Activated T-cell treated with anti-CD3 and anti-CD28 coated beads, Interleukin-2, amount 50 U/mL, for 72 hours (primary cell): ENCODE measurements at places on chromosomes 4 and X.

- no peaks in the 10 kb centered on the region for H3K36me3 ChIP-seq
- H3K4me1 ChIP-seq: no peaks in the 10 kb centered on the region
- H3K27ac ChIP-seq: no peak within 1 kb of the TSS
- H3K4me3 ChIP-seq: no peak within 1 kb of the TSS
- H3K27me3 ChIP-seq: peaks cover 8% of the 10 kb centered on the region
Measured at GRCh38 chr4:165031436-165032211, at the start of gene TRIM60. TRIM60 (plus strand) TSS chr4:165031999; CDS start chr4:165040073, 8,074 bp downstream.

- H3K36me3 ChIP-seq: no peaks in the 10 kb centered on the region
- H3K4me3 ChIP-seq: no peak overlapping the region
- no peaks in the 10 kb centered on the region for H3K4me1 ChIP-seq
- H3K27ac ChIP-seq: no peak overlapping the region
- peaks cover 6% of the 10 kb centered on the region for H3K27me3 ChIP-seq
Measured at GRCh38 chrX:121755541-121755940, 708.1 kb downstream of the GLUD2 start.

- peak overlapping the region; percentile 85 for H3K27ac ChIP-seq
- H3K36me3 ChIP-seq: peaks cover 3% of the 10 kb centered on the region
- H3K27me3 ChIP-seq: no peaks in the 10 kb centered on the region
- peak overlapping the region; percentile 84 for H3K4me3 ChIP-seq
- H3K4me1 ChIP-seq: peaks cover 63% of the 10 kb centered on the region
- peak; percentile 15 for DNase-seq
Measured at GRCh38 chr4:38455092-38455862, 208.7 kb upstream of the KLF3 start.

DNA sequence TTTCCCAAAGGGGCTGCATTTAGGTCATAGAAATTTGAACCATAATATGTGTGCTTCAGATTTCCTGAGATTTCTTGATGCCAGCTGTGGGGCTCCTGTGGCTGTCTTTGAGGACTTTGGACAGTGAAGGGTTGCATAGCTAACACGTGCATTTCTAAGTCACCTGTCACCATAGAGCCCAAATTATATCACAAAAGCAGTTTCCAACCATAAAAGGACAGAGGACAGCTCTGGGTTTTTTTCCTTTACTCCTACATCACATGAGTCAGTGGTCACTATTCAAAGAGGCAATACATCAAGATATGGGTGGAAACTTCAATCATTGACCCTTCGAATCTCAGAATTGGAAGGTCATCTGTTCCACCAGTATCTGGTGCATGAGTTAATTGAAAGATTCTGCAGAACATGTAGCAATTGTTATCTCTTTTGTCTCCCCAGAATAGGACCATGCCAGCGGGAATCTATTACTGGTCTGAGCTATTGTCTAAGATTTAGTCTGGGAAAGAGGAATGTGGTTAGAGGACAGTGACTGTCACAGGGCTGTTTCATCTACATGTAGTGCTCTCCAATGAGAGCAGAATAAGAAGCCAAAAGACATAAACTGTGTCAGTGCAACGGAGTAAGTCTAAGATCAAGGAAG is 133.5 kb downstream of the AASDH start:
- peaks cover under 1% of the 10 kb centered on the region for H3K4me1 ChIP-seq
- H3K36me3 ChIP-seq: no peaks in the 10 kb centered on the region
- no peak for DNase-seq
- no peak overlapping the region for H3K27ac ChIP-seq

GRCh38 chr4:62133977-62134376 is 933.9 kb downstream of the ADGRL3 start:
- H3K4me1 ChIP-seq: no peaks in the 10 kb centered on the region
- H3K4me3 ChIP-seq: no peak overlapping the region
- H3K27me3 ChIP-seq: no peaks in the 10 kb centered on the region
- DNase-seq: no peak
- no peak overlapping the region for H3K27ac ChIP-seq

GRCh38 chr4:151690876-151691275 is 69.9 kb downstream of the GATB start:
- no peaks in the 10 kb centered on the region for H3K27me3 ChIP-seq
- no peaks in the 10 kb centered on the region for H3K36me3 ChIP-seq
- H3K4me3 ChIP-seq: no peak overlapping the region
- no peak for DNase-seq
- H3K27ac ChIP-seq: no peak overlapping the region
- no peaks in the 10 kb centered on the region for H3K4me1 ChIP-seq

DNA sequence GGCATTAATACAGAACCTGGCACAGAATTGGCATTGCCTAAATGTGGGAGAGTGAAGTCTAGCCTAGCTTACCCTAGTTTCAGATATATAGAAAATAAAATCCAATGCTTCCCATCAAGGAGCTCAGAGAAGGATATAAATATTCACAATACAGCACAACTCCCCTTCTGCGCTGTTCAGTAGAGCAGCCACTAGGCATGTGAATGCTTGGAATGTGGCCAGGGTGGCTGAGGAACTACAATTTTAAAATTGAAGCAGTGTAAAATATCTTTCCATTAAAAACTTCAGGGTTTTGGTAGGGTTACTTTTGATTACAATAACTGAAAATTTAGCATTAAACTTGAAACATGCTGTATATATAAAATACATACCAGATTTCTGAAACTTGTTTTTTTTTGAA is 19.5 kb downstream of the ZNF518B start:
- H3K4me3 ChIP-seq: no peak overlapping the region
- H3K27me3 ChIP-seq: no peaks in the 10 kb centered on the region
- peaks cover 6% of the 10 kb centered on the region for H3K36me3 ChIP-seq
- peaks cover 6% of the 10 kb centered on the region for H3K4me1 ChIP-seq

- no peak overlapping the region for H3K4me3 ChIP-seq
- no peaks in the 10 kb centered on the region for H3K27me3 ChIP-seq
- DNase-seq: no peak
- H3K36me3 ChIP-seq: no peaks in the 10 kb centered on the region
- no peaks in the 10 kb centered on the region for H3K4me1 ChIP-seq
Measured at GRCh38 chr4:89609756-89610155, 227.2 kb downstream of the SNCA start.

GRCh38 chr4:169313732-169314131 is 43.0 kb upstream of the SH3RF1 start:
- no peak overlapping the region for H3K27ac ChIP-seq
- H3K4me1 ChIP-seq: no peaks in the 10 kb centered on the region
- no peak overlapping the region for H3K4me3 ChIP-seq
- DNase-seq: no peak

- no peak for DNase-seq
- H3K4me1 ChIP-seq: no peaks in the 10 kb centered on the region
- H3K27me3 ChIP-seq: no peaks in the 10 kb centered on the region
- H3K4me3 ChIP-seq: no peak overlapping the region
- no peaks in the 10 kb centered on the region for H3K36me3 ChIP-seq
Measured at GRCh38 chr4:61336916-61337315, 136.8 kb downstream of the ADGRL3 start.

DNA sequence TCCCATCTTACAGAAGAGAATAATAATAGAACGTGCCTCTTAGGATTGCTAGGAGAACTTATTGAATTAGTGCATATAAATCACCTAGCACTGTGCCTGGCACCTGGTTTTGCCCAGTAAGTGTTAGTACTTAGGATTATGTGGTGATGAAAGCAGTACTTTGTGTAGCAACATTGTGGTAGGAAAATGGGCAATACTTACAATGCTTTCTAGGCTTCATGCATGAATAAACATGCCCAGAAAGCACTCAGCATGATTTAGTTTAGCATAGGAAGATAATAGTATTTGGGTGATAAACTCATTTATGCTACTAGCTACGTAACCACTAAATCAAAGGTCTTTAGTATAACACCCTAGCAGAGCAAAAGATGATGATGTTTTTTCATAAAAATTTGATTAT is 105.6 kb downstream of the NEUROG2 start:
- H3K27ac ChIP-seq: no peak overlapping the region
- no peak for DNase-seq
- no peak overlapping the region for H3K4me3 ChIP-seq
- peaks cover 6% of the 10 kb centered on the region for H3K36me3 ChIP-seq
- H3K27me3 ChIP-seq: no peaks in the 10 kb centered on the region

DNA sequence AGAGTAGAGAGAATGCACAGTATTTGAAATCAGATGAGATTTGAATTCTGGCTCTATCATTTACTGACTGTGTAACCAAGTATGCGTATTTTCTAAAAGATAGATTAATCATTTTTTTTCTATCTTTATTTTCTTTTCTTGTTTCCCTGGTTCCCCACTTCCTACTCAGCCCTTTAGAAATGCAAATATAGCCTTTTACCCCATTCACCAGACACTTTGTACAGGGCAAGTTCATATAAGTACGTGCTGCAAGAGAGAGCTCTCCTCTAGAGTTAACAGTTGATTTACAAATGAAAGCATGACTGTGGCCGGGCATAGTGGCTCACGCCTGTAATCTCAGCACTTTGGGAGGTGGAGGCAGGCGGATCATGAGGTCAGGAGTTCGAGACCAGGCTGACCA is 17.8 kb upstream of the TDO2 start:
- no peak overlapping the region for H3K27ac ChIP-seq
- no peaks in the 10 kb centered on the region for H3K36me3 ChIP-seq
- H3K4me3 ChIP-seq: no peak overlapping the region

DNA sequence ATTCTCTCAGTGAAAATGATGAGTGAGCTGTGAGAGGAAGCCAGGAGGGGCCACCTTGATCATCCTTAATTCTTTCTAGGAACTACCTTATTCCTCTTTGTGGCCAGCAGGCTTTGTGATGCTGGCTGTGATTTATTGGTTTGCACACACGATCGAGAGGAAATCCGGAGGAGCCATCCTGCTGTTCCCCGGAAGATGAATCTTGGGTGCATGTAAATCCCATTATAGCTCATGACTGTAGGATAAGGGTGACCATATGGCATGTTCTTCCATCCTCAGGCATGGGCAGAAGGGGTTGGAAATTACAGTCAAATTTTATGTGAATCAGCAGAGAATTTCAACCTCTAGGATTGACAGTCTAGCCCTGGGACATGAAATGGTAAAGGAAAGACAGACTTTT is 254.5 kb downstream of the UNC5C start:
- no peaks in the 10 kb centered on the region for H3K27me3 ChIP-seq
- H3K36me3 ChIP-seq: peaks cover 4% of the 10 kb centered on the region
- DNase-seq: no peak
- no peak overlapping the region for H3K4me3 ChIP-seq

GRCh38 chrX:30713061-30713525 is 59.9 kb downstream of the GK start:
- peak; percentile 32 for DNase-seq
- peaks cover 39% of the 10 kb centered on the region for H3K4me1 ChIP-seq

- H3K27ac ChIP-seq: no peak overlapping the region
- no peaks in the 10 kb centered on the region for H3K4me1 ChIP-seq
- no peak overlapping the region for H3K4me3 ChIP-seq
- no peak for DNase-seq
- H3K36me3 ChIP-seq: no peaks in the 10 kb centered on the region
- peaks cover 46% of the 10 kb centered on the region for H3K27me3 ChIP-seq
Measured at GRCh38 chrX:50198348-50198747, 2.5 kb downstream of the AKAP4 start.

- H3K4me1 ChIP-seq: peaks cover 46% of the 10 kb centered on the region
- no peak overlapping the region for H3K27ac ChIP-seq
- no peaks in the 10 kb centered on the region for H3K36me3 ChIP-seq
- H3K27me3 ChIP-seq: peaks cover 60% of the 10 kb centered on the region
- DNase-seq: peak; percentile 66
Measured at GRCh38 chr4:121711263-121712000, 14.7 kb upstream of the ANXA5 start.

GRCh38 chrX:40736170-40736505 is 796 bp upstream of the MED14 start:
- DNase-seq: no peak
- H3K27me3 ChIP-seq: peaks cover 14% of the 10 kb centered on the region
- peak overlapping the region; percentile 97 for H3K4me3 ChIP-seq
- H3K36me3 ChIP-seq: peaks cover 1% of the 10 kb centered on the region
- peak overlapping the region; percentile 98 for H3K27ac ChIP-seq

- H3K4me3 ChIP-seq: no peak overlapping the region
Measured at GRCh38 chrX:48025561-48025960, 18.8 kb downstream of the SPACA5 start.

DNA sequence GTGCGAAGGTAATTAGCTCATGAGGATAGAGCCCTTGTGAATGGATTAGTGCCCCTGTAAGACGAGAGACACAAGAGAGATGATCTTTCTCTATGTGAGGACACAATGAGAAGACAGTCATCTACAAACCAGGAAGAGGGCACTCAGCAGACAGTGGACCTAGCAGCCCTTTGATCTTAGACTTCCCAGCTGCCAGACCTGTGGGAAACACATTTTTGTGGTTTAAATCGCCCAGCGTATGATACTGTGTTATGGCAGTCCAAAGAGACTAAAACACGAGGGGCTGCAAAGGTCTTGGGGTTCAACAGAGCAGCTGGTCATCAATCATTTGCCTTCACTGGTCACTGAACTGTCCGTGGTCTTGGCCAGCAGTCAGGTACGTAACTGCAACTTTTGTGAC is 9.2 kb upstream of the SYNPO2 start:
- no peaks in the 10 kb centered on the region for H3K36me3 ChIP-seq
- H3K4me1 ChIP-seq: no peaks in the 10 kb centered on the region
- no peak for DNase-seq
- no peak overlapping the region for H3K27ac ChIP-seq
- no peaks in the 10 kb centered on the region for H3K27me3 ChIP-seq

- H3K4me3 ChIP-seq: no peak overlapping the region
- H3K27me3 ChIP-seq: no peaks in the 10 kb centered on the region
- H3K27ac ChIP-seq: no peak overlapping the region
- H3K36me3 ChIP-seq: no peaks in the 10 kb centered on the region
- H3K4me1 ChIP-seq: no peaks in the 10 kb centered on the region
- DNase-seq: no peak
Measured at GRCh38 chr4:145207934-145208333, 27.5 kb upstream of the OTUD4 start.

- no peaks in the 10 kb centered on the region for H3K27me3 ChIP-seq
- H3K27ac ChIP-seq: no peak overlapping the region
- no peaks in the 10 kb centered on the region for H3K36me3 ChIP-seq
- no peak overlapping the region for H3K4me3 ChIP-seq
Measured at GRCh38 chr4:169810325-169811323, 52.9 kb upstream of the HPF1 start.

DNA sequence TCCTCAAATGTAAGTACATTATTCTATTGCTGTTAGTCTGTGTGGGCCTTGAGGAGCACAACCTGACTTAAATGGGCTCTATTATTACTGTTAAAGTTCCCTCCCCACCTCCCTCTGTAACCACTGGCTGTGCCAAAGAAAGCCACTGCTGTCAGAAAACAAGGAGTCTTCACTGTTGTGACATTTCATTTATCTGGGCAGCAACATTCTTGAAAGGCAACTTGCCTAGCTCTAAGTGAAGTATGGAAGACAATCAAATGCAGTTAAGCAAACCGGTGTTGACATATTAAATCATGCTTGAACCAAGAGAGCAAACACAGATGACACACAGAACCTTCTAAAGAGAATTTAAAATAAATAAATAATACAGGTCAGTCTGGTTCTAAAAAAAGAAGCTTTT is 81.0 kb downstream of the EPHA5 start:
- no peaks in the 10 kb centered on the region for H3K4me1 ChIP-seq
- no peak for DNase-seq
- H3K27ac ChIP-seq: no peak overlapping the region
- no peak overlapping the region for H3K4me3 ChIP-seq
- H3K36me3 ChIP-seq: no peaks in the 10 kb centered on the region

- H3K4me1 ChIP-seq: peaks cover 9% of the 10 kb centered on the region
- peaks cover 65% of the 10 kb centered on the region for H3K27me3 ChIP-seq
- no peaks in the 10 kb centered on the region for H3K36me3 ChIP-seq
- peak within 1 kb of the TSS; percentile 72 for H3K4me3 ChIP-seq
Measured at GRCh38 chr4:52051213-52051614, at the start of gene SPATA18. SPATA18 (plus strand) TSS chr4:52051304; CDS start chr4:52051705, 401 bp downstream.
